Mesothelial cell of epicardium (in vitro differentiated cells): ENCODE measurements at places on chromosomes 1 and 21. TPM values are rescaled to one million over a fixed set of nuclear protein-coding genes. Genes with fewer than 3 reads are reported as not detected.

Gene RNF186
- total RNA-seq = not detected in 3 replicates

Gene CCDC181
- 1.3 to 2.2 TPM (median 1.4 TPM) in 3 replicates for total RNA-seq

Gene ILDR2
- 1.1 to 1.5 TPM (median 1.1 TPM) in 3 replicates for total RNA-seq

Gene AURKAIP1
- 75.5 to 78.6 TPM (median 78.3 TPM) in 3 replicates for total RNA-seq

Gene SNX27
- total RNA-seq = 41.5 to 44.0 TPM (median 43.4 TPM) in 3 replicates

Gene HES5
- total RNA-seq = not detected in 3 replicates

Gene ARMH1
- 14.9 to 19.1 TPM (median 17.9 TPM) in 3 replicates for total RNA-seq

Gene GPR25
- 0.25 TPM in 1 of 3 replicates, not detected in the others for total RNA-seq

Gene PRAMEF12
- total RNA-seq = not detected in 3 replicates

Gene GUCA2A
- not detected in 3 replicates for total RNA-seq

Gene GPBP1L1
- total RNA-seq = 104 to 122 TPM (median 114 TPM) in 3 replicates

Gene EDARADD
- 16.6 to 18.1 TPM (median 17.0 TPM) in 3 replicates for total RNA-seq

Gene PTGFRN
- 100 to 108 TPM (median 106 TPM) in 3 replicates for total RNA-seq

Gene ADCY10
- 0.04 to 0.47 TPM (median 0.16 TPM) in 3 replicates for total RNA-seq

Gene LAMC2
- total RNA-seq = 9.2 to 10.4 TPM (median 9.9 TPM) in 3 replicates

Gene OTUD3
- 18.9 to 23.6 TPM (median 22.3 TPM) in 3 replicates for total RNA-seq

Gene CAPN9
- 0.44 to 0.78 TPM (median 0.77 TPM) in 3 replicates for total RNA-seq

Gene VAMP3
- 76.0 to 78.6 TPM (median 77.2 TPM) in 3 replicates for total RNA-seq

Gene SORT1
- total RNA-seq = 39.1 to 45.5 TPM (median 40.6 TPM) in 3 replicates

Gene TBX19
- 2.4 to 2.9 TPM (median 2.6 TPM) in 3 replicates for total RNA-seq

Gene ANKRD35
- 0.40 to 0.61 TPM (median 0.58 TPM) in 3 replicates for total RNA-seq

Gene FABP3
- 4.5 to 6.7 TPM (median 4.6 TPM) in 3 replicates for total RNA-seq

Gene OR2L13
- not detected in 3 replicates for total RNA-seq

Gene TMEM200B
- total RNA-seq = 28.3 to 31.0 TPM (median 29.1 TPM) in 3 replicates

Gene ALPL
- 0.59 to 1.2 TPM (median 0.89 TPM) in 3 replicates for total RNA-seq

Gene LRRC8D
- total RNA-seq = 18.1 to 22.6 TPM (median 21.5 TPM) in 3 replicates

Gene FAM151A
- not detected in 3 replicates for total RNA-seq

Gene RSPH1
- 0.23 to 0.42 TPM (median 0.40 TPM) in 3 replicates for total RNA-seq

Gene SIM2
- total RNA-seq = 0.09 TPM in 1 of 3 replicates, not detected in the others

Gene AMIGO1
- total RNA-seq = 5.0 to 5.4 TPM (median 5.1 TPM) in 3 replicates
